ENCODE measurements at places on chromosomes 16 and 17.

DNA sequence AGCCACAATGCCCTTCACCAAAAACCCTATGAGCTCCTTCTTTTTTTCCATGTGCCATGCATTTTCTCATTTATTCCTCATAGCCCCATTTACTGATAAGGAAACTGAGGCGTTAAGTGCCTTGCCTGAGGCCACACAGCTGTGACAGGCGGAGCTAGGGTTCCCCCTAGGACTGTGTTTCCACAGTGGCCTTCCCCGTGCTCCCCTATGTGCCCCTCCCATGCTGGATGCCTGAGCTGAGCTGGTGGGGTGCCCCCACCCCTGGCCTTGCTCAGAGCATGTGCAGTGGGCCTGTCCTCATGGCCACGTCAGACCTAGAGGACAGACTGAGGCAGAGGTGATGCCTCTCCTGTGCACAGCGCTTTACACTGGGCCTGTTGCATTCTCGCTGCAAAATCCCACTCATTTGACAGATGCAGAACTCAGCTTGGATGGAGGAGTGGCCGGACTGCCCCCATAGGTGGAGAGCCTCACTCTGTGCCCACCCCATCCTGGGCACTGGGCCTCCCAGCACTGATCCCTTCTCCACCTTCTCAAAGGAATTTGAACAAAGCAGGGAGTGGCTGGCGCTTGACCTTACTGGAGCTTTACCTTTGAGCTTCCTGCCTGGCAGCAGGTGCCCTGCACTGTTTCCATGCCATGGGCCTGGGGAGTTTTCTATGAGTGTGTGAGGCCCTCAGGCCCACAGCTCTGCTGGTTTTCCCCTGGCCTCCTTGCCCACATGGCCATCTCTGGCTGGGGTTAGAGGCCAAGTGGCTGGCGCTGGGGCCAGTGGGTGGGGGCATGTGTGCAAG, 2.6 kb downstream of the MAP2K3 start:
- DNase-seq = no peak

DNA sequence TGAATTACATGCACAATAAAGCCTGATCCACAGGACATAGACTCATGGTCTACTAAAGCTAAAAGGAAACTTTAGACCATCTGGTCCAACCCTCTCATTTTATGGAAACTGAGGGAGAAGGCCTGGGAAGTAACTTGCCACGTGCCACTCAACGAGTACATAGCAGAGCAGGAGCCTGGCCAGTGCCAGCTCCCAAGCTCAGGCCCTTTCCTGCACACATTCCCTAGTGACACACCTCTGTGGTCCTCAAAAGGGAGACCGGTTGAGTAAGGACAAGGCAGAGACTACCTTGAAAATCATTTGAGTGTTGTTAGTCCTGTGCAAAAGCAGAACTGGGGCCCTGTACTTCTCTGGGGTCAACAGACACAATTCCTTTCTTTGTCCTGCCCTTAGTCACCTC, 2.8 kb downstream of the CCL4L2 start:
- DNase-seq = no peak

- DNase-seq = peak; percentile 23
Observed at GRCh38 chr16:88437367-88437964, 15.6 kb upstream of the ZFPM1 start.

- DNase-seq = no peak
Observed at GRCh38 chr16:66304151-66304550, 62.3 kb upstream of the CDH5 start.

GRCh38 chr16:66364117-66364958, 2.2 kb upstream of the CDH5 start:
- DNase-seq = peak; percentile 86

DNA sequence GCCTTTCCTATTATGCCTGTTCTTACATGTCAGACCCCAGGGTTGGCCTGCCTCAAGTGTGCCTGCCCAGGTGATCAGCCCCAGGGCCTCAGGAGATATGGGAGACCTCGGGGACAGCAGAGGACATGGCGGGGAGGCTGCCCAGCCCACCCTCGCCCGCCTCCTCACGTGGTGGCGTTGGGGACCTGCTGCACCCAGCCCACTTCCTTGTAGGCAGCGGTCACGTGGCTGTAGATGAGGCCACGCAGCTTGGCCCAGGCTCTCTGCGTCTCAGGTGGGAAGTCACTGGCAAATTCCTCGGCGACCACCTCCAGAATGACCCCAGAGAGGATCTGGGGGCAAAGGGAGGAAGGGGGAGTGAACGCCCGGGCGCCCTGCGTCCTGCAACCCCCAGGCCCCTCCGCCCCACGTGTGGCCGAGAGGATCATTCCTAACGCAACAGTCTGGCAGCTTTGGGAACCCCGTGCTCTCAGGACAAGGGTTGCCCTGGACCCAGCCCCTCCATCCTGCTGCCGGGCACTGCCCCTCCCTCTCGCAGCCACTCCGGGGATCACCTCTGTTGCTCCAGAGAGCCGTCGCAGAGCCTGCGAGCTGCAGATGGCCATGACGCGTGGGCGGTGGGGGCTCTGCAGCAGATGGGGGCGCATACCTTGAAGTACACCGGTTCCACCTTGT, 6.6 kb downstream of the CYGB start:
- DNase-seq = no peak

DNA sequence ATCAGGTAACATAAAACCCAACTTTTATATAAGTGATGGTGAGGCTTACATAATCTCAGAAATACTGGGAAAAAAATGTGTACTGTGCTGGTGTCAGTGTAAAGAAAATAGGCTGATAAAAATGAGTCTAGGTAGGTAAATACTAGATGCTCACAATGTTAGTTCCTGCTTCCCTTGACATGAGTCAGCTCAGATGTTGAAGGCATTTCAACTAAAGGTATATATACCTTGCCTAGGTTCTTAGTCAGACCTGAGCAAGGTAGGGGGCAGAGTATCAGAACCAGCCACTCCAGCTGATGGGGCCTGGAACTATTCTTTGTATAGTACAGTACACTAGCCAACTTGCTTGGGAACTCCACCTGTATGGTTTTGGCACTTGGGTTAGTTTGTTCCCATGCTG, 51.0 kb upstream of the CA10 start:
- no peak for DNase-seq

- DNase-seq = no peak
Observed at GRCh38 chr16:26071101-26071866, 379.5 kb downstream of the HS3ST4 start.

DNA sequence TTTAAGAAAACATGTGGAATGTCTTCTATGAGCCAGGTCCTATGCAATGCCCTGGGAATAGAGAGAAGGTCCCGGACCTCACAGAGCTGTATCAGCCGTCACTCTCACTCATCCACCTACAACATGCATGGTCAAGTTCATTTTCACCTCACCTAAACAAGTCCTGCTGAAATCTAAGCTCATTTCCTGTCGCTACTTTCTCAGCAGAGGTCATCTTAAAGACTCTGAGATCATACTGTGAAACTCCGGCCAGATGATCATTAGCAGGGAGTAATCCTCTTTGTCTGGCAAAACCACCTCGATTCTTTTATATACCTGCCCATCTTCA, 66.2 kb upstream of the LYRM9 start:
- DNase-seq = no peak

DNA sequence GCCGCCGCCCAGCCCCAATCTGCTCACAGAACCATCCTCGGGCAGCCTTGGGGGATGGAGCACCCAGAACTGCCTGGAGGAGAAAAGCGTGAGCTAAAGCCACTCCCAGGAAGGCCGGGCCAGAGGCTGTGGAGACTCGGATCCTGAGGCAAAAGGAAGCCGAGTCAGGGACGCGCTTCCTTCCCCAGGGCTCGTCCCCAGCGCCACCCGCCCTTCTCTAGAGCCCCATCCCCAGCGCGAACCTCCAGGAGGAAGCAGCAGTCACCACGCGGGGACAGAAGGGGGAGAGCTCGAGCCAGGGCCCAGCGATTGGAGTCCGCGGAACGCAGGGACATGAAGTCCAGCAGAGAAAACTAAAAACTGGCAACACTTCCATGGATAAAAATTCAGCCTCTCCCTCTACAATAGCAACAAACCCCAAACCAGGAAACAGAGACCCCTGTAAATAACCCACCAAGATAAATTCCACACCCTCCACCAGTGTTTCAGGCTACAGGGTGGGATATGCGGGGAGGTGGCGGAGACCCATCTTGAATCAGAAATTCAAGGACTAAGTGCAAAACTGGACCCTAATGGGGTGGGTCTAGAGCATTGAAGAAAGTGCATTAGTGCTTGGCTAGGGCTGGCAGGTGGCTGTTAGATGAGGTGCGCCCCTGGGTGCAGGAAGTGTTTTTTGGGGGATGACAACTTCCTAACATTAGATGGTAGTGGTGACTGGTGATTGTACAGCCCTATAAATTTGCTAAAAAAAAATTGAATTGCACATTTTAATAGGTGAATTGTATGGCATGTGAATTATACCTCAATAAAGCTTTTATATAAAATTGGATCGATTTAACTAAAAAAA, 116.1 kb upstream of the METRNL start:
- peak; percentile 41 for DNase-seq

- no peak for DNase-seq
Observed at GRCh38 chr16:86926181-86927094, 348.1 kb downstream of the FOXL1 start.

- DNase-seq = no peak
Observed at GRCh38 chr17:1956134-1956533, 69.0 kb downstream of the RTN4RL1 start.

GRCh38 chr17:77352441-77352840, 211.7 kb downstream of the SEC14L1 start:
- no peak for DNase-seq

DNA sequence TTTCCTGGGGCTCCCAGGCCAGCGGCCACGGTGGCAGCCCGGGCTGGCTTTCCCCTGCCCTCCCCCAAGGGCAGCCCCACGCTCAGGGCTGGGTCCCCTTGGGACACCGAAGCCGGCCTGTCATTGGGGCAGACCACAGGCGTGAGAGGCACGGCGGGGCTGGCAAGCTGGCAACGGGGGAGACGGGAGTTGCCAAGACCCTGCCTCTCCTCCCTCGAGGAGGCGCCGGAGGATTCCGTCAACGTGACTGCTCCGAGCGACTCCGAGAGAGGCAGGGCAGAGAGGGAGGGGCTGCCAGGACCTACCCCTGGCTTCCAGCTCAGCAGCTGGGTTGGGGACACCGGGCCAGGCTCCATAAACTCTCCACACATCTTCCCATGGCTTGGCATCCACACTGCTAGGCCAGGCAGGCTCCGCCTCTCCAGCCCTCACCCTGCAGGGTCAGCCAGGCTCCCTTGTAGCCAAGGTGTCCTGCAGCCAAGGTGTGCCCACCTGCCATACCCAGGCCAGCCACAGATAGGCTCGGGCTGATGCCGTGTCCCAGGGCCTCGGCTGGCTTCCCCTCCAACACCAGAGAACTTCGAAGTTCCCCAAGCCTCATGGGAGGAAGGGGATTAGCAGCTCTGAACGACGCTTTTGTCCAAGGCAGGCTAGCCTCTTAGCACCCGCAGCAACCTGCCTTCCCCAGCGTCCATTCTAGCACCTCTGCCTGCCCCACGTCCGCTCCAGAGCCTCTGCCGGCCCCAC, 25.5 kb downstream of the TIMM22 start:
- DNase-seq = no peak

DNA sequence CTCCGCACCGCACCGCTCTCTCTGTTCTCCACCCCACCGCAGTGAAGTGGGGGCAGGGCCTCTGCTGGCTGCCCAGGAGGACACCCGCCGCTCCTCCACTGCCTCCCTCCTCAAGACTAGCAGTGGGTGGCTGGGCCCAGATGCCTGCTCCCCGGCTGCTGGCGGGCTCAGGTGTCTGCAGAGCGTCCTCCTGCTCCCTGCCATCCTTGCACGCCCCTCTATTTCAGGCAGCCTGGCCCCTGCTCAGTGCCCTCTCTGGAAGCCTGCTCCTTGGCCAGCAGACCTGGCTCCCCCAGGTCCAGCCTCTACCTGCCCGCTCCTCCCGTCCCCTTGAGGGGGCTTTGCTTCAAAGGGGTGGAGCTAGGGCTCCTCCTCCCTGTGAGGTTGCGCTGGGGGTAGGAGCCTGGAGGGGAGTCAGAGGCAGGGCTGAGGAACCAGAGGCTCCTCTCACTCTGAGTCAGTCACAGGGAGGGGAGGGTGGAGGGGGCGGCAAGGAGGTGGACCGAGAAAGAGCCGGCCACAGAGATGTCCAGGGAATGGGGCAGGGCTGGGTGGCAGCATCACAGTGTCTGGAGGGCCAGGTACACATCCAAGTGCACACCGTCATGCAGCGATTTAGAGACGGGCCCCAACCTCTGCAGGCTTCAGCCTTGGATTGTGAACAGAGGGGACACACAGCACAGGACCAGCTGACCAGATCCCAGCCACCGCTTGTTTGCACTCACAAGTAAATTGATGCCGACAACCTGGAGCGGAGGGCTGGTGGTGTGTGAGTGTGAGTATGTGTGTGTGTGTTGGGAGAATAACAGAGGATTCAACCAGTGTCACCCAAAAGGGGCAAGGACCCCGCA, 9.8 kb upstream of the TMEM92 start:
- no peak for DNase-seq

DNA sequence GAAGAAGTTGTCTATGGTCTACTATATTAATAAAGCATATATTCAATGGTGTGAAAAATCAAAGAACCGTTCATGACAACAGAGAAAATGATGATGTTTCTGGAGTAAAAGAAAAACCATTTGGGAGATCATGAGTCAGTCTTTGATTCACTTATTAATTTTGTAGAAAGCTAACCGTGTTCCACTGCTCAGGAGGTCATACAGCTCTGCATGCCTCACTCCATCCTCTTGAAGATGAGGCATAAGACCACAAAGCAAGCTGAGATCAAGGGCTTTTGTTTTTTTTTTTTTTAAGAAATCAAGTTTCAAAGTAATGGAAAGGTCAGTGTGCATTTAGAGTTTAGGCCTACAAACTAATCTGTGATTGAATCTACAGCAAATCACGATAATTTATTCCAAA, 206.4 kb downstream of the CEP112 start:
- DNase-seq = no peak

- no peak for DNase-seq
Observed at GRCh38 chr17:83175119-83175821, 95.9 kb downstream of the METRNL start.

GRCh38 chr17:6085812-6086211, 15.6 kb downstream of the WSCD1 start:
- DNase-seq = no peak

GRCh38 chr17:45311760-45312476, 4.9 kb downstream of the MAP3K14 start:
- peak; percentile 64 for DNase-seq

DNA sequence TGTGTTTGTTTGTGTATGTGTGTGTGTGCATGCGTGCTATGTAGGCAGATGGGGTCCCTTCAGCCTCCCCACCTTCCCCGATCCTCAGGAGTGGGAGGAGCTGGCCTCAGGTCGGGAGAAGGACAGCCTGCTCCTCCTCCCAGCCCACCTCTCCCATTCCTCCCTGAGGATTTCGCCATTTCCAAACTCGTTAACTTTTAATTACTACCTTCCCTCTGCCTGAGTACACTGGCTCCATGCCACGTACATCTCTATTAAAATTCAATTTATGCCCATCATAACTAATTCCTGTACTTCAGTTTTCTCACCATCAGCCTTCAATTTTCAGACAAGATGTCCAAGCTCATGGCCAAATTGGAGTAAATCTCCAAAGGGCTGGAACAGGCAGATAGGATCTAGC, 148.6 kb downstream of the SDK2 start:
- no peak for DNase-seq

DNA sequence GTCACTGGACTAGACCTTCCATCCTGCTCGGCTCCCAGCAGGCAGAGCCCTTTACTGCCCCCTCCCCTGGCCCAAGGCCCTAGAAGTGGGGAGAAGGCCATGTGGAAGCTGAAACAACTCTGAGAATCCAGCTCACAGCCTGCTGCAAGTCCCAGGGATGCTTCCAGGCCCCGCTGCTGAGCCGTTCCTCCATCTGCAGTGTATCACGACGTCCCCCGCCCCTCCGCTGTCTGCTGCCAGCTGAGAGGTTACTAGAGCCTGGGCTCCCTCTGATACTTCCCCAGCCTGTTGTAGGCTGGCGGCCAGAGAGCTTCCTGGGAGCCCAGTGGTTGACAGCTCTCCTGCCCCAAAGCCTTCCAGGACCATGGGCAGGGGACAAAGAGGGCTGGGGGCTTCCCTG, 118.2 kb downstream of the MGAT5B start:
- DNase-seq = no peak

All from DMS153 (cell line).